ENCODE measurements at places on chromosomes 12 and 14.

DNA sequence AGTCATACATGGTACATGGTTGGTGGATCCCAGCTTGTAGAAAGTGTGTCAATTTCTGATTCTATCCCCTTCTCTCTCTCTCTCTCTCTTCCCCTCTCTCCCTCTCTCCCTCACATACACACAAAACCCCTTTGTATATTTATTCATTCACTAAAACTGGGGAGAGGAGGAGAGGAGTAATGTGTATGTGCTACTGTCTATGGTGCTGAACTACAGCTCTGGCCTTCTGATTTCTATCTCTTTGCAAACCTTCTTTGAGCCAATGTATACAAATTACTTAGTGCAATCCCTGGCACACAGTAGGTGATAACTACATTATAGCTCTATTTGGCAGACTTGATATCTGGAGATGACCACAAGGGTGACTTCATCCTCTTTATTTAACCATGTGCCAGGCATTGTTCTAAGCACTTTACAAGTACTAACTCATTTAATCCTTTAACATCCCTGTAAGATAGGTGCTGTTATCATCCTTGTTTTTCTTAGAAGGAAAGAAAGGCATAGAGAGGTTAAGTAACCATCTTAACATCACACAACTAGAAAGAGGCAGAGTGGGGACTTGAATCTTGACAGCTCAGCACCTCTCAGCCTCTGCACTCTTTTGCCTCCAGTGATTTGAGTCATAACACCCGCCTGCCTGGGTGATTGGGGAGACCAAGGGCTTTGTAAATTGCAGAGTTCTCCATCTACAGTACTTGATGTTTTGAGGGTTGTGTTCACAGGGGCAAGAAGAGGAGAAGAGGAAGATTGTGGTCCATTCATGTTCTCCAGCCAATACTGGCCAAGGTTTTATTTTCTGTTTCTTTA lies 21.3 kb downstream of the RPH3A start:
- no peak for DNase-seq

DNA sequence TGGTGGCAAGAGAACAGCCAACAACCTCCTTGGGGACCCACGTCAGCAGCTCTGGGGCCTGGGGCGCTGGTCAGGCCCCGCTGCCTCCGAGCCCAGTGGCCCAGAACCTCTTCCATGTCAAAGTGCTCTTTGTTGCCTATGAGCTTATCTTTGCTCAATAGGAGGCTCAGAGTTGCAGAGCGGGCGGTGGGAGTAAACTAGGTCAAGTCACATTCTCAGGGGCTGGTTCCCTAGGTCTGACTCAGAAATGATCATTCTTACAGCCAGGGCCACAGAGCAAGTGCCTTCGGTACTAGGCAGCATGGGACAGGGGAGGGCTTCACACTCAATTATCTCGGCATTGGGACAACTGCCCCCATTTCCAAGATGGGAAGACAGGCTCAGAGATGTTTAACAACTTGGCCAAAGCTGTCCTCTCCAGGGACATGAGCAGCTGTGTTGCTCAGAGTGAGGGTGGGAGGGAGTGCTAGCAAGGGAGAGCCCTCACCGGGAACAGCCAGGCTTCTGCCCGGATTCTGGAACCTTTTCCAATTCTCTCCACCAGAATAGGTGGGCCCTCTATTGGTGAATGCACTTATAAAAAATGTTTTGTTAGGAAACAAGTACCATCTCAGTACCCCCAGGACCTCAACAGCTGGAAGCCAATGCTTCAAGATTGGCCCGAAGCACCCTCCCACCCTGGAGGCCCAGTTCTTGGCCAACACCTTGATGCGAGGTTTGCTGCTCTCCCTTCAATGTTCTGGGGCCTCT lies 11.9 kb downstream of the SLC25A29 start:
- DNase-seq: no peak

- DNase-seq: peak; percentile 82
Observed at GRCh38 chr12:62250671-62251608, 9.3 kb upstream of the USP15 start.

DNA sequence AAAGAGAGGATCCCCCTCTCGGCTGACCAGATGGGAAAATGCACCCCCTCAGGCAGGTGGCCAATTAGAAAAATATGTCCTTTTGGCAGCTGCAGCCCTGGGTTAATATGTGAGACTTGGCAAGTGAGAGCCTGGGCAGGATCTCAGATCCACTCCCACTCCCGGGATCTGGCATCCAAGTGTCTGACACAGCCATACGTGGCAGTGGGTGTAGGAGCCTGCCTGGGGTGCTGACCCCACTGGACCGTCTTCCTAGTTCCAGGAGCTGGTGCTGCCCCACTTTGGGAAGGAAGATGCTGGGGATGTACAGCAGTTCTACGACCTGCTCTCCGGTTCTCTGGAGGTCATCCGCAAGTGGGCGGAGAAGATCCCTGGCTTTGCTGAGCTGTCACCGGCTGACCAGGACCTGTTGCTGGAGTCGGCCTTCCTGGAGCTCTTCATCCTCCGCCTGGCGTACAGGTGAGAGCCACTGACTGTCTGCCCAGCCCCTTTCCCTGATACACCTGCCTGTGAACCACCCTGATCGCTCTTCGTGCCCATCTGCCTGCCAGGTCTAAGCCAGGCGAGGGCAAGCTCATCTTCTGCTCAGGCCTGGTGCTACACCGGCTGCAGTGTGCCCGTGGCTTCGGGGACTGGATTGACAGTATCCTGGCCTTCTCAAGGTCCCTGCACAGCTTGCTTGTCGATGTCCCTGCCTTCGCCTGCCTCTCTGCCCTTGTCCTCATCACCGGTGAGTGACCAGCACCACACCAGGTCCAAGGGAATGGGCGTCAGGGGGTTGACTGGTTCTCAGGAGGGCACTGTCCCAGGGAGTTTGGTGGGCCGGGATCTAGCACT lies 5.8 kb downstream of the NR4A1 start:
- peak; percentile 48 for DNase-seq

GRCh38 chr12:110863161-110863560 lies 16.4 kb downstream of the CCDC63 start:
- DNase-seq: no peak

- no peak for DNase-seq
Observed at GRCh38 chr12:88951860-88952561, 371.7 kb upstream of the KITLG start.

- no peak for DNase-seq
Observed at GRCh38 chr12:13437541-13437940, 241.0 kb downstream of the EMP1 start.

GRCh38 chr12:46751173-46751572 lies 74.6 kb downstream of the SLC38A4 start:
- DNase-seq: no peak

- no peak for DNase-seq
Observed at GRCh38 chr12:131027876-131028586, 74.3 kb downstream of the ADGRD1 start.

DNA sequence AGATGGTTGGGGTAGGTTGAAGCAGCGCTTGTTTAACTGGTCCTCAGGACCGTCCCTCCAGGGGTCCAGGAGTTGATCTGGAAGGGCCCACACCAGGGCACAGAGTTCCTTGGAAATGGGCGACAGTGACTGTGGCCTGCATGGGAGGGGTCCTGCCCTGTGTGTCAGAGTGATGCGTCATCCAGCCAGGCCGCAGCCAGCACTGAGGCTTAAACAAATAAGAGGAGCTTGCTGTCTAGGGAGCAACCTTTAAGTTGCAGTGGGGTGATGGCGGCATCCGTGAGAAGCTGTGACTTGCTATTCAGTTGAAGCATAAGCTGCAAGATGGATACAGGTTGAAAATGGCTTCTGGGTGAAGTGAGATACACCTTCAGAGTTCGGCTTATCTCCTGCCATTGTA lies 20.2 kb downstream of the DCAF4 start:
- DNase-seq: no peak

GRCh38 chr14:104204660-104205149 lies 66.3 kb downstream of the KIF26A start:
- no peak for DNase-seq

- no peak for DNase-seq
Observed at GRCh38 chr14:68718023-68718990, 74.6 kb downstream of the ZFP36L1 start.

- no peak for DNase-seq
Observed at GRCh38 chr12:58907391-58907790, 12.9 kb downstream of the LRIG3 start.

DNA sequence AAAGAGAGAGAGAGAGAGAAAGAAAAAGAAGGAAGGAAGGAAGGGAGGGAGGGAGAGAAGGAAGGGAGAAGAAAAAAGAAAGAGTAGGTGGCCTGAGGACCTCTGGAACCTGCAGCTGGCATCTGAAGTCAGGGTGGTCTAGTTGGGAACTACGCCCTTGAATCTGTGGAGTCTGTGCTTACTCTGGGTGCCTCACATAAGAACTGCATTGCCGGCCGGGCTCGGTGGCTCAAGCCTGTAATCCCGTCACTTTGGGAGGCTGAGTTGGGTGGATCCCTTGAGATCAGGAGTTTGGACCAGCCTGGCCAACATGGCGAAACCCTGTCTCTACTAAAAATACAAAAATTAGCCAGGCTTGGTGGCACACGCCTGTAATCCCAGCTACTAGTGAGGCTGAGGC lies 10.0 kb upstream of the NRDE2 start:
- DNase-seq: no peak

DNA sequence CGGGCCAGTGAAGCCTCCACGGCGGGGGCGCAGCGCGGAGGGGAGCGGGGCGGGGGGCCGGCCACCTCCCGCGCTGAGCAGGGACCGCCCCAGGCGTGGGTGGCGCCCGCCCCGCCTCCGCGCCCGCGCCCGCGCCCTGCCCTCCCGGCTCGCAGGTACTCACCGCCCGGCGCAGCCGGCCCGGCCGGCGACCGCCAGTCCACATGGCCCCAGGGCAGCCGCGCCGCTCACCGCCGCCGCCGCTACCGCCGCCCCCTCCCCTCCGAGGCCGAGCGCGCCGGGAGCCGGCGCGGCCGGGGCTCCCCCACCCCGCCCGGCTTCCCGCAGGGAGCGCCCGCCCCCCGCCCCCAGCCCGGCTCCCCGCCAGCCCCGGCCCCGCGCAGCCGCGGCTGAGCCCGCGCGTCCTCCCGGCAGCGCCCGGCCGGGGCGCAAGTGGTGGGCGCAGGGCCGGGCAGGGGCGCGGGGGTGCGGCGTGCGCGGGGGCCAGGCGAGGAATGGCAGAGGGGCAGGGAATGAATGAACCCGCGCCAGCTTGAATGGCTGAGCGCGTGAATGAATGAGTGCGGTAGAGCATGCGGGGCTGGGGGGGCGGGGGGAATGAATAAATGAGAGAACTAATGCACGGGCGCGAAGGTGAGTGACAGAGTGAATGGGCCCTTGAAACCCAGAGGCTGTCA lies at the start of gene BEGAIN:
Gene BEGAIN, minus strand, starts transcription at position 332 of the 677 bp plus-strand sequence. Its CDS starts 127 bp downstream, at position 205.
- DNase-seq: no peak

- peak; percentile 56 for DNase-seq
Observed at GRCh38 chr12:76883811-76884210, 5.0 kb upstream of the CSRP2 start.

GRCh38 chr12:54358191-54358944 lies 5.9 kb downstream of the GPR84 start:
- DNase-seq: no peak

DNA sequence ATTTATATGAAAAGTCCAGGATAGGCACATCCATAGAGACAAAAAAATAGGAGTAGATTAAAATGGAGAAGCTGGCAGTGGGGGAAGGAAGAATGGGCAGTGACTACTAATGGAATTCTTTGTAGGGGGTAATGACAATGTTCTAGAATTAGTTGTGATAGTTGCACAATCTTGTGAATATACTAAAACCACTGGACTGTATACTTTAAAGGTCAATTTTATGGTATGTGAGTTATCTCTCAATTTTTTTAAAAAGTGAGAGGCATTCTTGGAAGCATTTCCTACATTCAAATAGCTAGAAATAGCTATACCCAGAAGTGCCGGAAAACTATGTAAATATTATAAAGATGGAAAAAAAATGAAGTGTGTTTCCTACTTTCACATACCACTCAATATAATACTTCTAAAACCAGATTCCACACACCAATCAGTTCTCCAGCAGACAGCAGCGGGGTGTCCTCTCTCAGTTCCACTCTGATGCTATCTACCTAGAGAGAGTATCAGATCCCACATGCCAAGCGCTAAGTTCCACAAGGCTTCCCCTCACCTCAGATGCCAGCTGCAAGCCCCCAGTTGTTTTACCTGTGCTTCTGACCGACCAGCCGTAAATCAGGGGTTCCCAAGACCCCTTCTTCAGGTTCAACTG lies 41.7 kb upstream of the NID2 start:
- peak; percentile 70 for DNase-seq

DNA sequence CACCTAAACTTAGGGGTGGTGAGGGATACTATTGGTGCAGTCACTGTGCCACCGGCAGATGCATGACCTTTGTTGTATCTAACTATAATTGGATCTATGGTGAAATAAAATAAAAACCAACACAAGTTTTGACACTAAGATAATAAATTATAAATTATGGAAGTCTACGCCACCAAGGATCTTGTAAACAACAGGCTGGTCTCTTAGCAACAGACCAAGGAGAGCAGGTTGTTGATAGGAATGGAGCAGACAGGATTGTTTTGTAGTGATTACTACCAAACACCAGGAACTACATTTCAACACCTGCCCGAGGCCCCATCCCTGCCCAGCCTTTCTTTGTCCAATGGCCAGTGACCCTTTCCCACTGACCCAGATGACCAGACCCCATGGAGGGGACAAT lies 1178.0 kb downstream of the VRK1 start:
- no peak for DNase-seq

GRCh38 chr12:52175371-52176350 lies 16.2 kb downstream of the KRT80 start:
- DNase-seq: peak; percentile 27

DNA sequence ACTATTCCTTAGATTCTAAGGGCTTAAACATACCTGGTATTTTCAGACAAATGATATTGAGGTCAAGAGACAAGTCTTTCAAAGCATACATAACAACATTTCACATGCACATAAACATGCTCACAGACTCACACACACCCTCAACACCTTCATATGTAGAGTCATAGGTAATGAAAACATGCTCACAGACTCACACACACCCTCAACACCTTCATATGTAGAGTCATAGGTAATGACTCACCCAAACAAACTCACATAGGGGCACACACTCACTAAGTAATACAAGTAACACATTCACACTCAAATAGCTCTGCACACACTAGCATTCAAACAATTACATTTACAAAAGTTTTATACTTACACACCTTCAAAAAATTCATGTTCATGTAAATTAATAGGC lies 975.5 kb downstream of the TMEM121 start:
- no peak for DNase-seq

DNA sequence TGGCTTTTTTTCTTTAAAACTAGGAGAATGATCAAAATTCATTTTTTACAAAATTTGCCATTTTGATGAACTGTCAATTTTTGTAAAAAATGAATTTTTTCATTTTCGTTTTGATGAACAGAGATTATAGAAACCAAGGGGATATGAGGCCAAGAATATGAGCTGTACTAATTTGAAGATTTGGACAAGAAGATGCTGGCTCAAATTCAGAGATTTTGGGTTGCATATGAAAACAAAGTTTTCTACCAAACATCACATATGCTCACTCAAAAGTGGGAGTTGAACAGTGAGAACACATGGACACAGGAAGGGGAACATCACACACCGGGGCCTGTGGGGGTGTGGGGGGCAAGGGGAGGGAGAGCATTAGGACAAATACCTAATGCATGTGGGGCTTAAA lies 230.7 kb downstream of the SNAPC1 start:
- DNase-seq: no peak

Measured in fibroblast of villous mesenchyme (primary cell).